Gastrocnemius medialis (tissue), 4 donors: ENCODE measurements at places on chromosomes 2 and 18.

DNA sequence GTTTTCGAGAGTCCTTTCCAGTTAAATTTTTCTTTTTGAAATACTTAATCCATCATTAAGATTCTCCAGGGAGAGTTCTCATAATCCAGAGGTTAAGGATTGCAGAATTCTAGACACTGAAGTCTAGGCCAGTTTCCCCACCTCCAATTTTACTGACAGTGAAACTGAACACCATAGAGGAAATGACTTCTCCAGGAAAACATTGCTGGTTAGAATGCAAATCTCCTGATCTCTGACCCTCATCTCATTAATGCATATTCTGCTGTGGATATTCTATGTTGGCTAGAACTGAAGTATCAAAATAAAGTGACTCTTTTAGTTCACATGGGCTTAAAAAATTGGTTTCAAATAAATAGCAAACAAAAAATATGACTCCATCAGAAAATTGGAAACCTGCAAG, 105.8 kb upstream of the UGP2 start:
- no peak for DNase-seq

DNA sequence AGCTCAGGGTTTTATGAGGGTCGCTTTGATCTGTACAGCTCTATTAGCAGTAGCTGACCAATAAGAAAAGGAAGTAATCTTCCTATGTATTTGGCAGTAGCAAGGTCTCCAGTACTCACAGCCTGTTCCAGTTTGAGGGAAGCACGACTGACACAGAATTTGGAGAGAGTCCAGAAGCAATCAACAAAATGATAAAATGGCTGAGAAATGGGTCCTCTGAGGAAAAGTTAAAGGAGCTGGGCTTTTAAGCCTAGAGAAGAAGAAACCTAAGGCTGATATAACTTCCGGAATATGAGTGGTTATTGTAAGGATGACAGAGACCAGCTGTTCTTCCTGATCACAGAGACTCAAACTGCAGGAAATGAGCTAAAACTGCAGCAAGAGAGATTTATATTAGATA, 382.8 kb downstream of the GPD2 start:
- no peak for DNase-seq

GRCh38 chr2:101151859-101152271, 683 bp upstream of the TBC1D8 start:
- no peak for DNase-seq

DNA sequence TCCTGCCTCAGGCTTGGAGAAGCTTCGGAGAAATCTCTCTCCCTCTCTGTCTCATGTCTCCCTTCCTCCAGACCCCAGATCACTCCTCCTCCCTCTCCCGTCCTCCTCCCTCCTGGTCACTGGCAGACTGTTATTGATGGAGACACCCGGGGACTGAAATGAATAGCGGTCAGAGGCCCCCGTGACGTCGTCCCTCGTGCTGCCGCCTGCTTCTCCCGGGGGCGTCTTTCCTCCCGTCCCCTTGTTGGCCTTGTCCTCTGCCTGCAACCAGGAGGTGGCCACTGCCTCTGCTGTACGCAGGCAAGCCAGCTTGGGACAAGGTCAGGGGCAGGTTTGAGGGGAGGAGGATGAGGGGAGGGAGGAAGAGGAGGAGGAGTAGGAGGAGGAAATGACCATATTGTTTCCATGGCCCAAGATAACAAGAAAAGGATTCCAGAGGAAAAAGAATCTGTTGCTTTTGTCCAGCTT, 78.2 kb downstream of the CELF4 start:
- no peak for DNase-seq

DNA sequence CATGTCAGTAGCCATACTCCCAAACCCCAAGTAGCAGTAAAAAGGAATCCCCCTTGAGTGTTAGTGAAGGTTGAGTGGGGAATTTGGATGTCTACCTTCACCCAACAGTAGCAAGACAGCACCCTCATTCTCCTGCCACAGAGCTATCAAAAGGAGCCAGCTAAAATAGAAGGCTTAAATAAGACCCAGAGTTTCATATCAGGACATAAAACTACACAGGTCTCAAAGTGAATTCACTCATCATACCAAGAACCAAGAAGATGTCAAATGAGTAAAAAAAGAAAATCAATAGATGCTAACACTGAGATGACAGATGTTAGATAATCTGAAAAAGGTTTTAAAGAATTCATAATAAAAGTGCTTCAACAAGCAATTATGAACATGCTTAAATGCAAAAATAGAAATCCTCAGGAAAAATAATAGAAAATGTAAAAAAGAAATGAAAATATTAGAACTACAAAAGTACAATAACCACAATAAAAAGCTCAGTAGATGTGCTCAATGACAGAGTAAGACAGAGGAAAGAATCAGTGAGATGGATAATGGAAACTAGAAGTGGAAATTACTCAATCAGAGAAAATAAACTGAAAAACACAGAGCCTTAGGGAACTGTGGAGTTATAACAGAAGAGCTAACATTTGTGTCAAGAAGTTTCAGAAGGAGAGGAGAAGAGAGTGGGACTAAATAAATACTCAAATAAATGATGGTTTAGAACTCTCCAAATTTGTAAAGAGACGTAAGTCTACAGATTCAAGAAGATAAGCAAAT, 90.5 kb downstream of the EDAR start:
- no peak for DNase-seq

DNA sequence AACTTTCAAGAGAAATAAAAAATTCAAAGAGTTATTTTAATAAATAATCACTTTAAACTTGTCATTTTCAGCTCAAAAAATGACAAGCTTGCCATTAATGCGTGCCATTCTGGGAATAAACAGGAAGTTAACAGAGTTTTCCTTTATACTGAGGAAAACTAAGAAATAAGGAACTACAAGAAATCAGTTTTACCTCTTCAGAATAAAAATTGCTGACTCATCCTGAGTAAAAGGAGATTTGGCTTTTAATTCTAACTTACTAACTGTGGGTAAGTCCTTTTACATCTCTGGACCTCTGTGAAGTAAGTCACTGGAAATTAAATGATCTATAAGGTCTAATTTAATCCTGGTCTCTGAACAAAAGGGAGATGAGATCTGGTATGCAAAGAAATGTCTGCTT, 16.1 kb downstream of the CEBPZ start:
- no peak for DNase-seq

GRCh38 chr2:143635302-143635701, 506.1 kb downstream of the ARHGAP15 start:
- DNase-seq: no peak

DNA sequence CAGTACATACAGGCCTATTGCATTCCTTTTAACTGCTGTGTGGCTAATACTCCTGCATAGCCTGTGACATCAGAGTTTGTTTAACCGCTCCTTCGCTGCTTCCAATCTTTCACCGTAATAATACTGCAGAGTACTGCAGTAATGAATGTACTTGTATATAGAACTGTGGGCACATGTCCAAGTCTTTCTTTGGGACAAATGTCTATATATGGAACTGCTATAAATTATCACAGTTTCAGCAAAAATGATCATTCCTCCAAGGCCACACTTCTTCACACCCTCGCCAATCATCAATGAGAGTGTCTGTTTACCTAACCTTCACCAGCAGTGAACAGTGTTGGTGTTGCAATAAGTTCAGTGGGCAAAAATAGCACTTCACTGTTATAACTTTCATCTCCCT, 230.4 kb downstream of the SP3 start:
- DNase-seq: no peak

GRCh38 chr2:30287857-30288513, 56.7 kb downstream of the LBH start:
- DNase-seq: no peak

DNA sequence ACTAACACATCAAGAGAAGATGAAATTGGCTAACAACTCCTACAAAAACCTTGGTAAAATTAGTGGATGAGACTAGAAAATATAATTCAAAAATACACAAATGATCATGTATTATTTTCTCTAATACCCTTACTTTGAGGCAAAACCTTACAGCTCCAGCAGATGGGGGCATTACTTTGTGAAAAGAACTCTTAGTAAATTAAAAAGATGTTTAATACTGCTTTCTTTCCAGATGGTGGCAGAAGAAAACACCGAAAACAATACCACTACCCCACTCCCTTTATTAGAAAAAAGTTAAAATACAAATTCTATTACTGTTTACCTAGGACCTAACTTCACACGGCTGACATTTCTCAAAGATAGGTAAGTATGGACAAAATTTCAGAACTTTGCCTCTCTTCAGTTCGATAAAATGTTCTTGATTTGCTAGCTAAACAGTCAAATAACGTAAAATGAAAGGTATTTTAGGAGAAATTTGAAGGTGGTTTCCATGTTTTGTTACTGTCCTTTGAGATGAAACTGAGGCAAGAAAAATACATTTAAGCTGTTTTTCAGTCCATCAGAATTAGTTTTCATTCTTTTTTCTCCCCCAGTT, 30.6 kb downstream of the ORC4 start:
- DNase-seq: no peak

DNA sequence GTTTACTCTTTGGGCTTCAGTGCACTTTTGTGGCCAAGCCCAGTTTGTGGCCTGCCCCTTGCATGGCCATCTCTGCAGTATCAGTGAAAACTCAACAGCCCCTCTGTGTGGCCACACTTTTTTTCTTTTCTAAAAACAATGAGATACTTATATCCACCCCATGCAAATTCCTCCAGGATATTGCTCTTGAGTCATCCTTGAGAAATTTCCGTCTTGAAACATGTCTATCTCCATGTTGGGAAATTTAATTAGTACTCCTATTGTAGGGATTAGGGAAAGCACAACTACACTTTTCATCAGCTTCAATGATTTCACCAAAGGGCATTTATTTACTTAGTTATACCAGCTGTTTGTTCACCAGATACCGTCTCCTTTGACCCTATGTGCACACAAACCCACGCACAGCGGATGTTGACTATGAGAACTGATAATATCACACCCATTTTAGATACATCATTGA, 993.1 kb downstream of the TSN start:
- no peak for DNase-seq

DNA sequence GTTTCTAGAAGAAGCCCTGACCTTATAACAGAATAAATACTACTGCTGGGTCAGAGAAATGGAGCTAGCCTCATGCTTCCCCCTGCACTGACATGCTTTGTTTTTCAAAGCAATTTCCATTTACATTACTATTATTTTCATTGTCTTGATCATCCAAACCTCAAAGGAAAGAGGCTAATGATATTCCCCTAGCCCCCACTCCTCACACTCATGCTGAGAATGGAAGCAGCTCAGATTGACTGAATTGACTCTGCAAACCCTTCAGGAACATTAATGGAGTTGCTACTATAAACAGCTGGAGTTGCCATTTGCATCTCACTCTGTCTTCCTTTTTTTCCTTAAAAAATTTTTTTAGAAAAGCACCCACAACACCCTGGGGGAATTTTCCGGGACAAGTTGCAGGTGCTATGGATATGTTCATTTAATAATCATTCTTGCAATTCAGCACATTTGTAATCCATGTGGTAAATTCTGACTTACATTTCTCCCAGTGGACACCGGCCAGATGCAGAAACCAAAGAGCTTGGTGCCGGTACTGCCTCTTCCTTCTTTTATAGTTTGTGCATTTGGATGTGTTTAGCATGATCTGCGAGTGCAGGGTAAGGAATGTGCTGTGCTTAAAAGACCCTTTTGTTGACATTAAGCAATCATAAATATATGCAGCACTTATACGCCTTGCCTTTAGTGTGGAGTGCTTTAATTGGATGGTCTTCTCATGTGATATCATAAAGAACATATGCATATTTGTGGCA, 103.3 kb upstream of the OSR1 start:
- no peak for DNase-seq

DNA sequence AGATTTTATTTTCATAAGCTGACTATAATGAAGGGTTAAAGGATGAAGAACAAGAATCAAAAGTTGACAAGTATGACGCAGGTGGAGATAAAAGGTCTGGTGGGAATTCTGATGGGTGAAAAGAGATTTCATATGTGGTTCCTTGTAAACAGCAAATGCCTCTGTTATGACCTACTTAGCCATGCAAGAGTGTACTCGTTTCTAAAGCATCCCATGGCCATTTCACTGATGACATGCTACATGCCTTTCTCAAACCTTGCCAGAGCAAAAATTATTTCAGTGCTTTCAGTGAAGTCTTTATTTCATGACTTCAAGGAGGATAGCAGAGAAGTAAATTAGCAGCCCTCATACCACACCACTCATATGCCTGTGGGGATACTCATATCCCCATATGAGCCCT, 71.7 kb downstream of the FEZ2 start:
- no peak for DNase-seq

DNA sequence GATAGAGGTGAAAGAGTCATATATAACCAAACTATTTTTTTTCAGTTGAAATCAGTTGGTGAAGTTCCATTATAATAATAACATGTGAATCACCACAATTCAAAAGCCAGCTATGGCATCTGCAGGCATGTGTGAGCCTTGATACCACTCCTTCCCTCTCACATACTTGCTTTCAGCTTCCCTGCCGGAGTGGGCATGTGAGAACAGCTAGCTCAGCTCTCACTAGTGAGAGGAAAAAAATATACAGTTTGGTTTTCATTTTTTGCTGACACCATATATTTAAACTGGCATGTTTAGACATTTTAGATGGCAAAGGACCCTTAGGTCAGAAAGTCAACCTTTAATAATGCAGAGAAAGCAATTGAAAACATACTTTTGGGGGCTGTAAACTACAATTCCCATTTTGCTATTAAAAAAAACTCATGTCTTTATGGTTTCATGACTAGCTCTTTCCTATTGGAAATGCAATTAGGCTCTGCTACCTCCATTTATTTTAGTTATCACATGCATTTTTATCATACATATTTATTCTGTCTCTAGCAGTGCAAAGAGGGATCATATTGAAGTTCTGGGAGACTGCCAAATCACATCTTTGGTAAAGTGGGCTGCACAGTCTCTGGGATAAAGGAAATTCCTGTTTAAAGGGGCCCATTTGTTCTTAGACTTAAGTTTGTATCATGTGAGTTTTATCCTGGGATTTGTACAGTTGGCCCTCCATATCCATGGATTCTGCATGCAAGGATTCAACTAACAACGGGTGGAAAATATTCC, 33.2 kb upstream of the SLC40A1 start:
- DNase-seq: peak; percentile 8

DNA sequence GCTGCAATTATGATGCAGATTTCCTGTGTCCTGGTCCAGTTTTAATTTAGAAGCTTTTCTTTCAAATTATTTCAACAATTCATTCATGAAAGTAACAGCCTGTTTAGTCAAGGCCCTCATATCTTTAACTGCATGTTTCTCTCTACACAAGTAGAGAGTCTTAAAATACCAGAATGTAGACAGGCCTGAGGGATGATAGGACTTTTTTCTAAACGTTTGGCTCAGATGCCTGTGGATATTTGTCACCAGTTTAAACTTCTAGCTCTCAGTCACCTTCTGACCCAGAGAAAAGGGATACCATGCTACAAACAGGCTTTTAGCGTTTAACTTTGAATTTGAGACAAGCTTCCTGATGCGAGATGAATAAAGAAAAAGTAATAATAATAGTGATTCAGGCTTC, 15.7 kb downstream of the COL5A2 start:
- DNase-seq: no peak

- DNase-seq: no peak
Measured at GRCh38 chr2:137221797-137222492, 456.6 kb downstream of the THSD7B start.

DNA sequence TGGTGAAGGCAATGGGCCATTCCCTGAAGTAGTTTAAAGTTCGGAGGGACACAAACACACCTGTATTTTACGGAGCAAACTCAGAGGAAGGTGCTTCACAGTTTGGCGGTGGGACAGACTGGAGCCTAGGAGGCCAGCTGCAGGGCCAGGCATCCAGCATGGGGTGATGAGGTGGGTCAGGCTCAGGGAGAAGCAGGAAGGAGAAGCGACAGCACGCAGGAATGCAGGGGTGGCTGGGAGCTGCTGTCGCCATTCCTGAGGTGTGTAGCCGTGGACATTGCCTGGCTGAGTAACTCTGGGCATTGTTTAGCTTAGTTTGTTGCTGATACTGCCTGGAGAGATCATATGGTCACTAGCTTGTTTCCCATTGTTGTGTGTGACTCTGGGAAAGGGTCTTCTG, 35.8 kb upstream of the METTL21A start:
- DNase-seq: no peak
